ENCODE measurements at places on chromosomes 4 and X.

GRCh38 chr4:89661173-89661899, 175.6 kb downstream of the SNCA start:
- ATAC-seq, result no peak

- no peak for ATAC-seq
Measured at GRCh38 chr4:130659320-130659719, 1563.4 kb downstream of the C4orf33 start.

DNA sequence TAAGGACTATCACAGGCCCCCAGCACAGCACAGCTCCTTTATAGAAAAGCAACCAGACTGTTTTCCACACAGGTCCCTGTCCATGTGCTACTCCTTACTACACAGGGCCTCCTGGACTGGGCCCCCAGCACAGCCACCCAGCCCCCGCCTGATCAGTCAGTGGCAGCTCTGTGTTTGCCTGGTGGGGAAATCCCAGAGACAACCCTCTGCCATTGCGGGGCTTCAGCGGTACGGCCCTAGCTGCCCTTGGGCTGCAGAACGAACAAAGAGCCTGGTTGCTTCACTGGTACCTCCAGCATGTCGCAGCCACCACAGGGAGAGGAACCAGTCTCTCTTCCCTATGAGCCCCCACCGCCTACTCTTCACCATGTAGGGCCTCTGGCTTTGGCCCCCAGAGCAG, 30.7 kb downstream of the CBR4 start:
- ATAC-seq, result no peak

DNA sequence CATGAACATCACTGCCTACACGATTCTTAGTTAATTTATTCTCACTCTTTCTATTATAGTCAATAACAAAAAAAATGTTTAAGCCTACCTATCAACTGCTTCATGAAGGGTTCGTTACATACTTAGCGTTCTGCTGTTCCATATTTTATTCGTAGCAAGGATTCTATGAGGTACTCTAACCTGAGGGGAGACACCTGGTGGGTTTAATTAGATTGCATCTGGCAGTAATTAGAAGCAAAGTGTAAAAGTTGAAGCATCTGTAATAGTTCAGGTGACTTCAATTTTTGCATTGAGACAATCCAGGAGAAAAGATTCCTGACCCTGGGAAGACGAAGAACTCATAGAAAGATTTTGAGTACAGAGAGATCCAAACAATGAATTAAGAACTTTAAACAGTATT, 1655.8 kb upstream of the TENM3 start:
- no peak for ATAC-seq

DNA sequence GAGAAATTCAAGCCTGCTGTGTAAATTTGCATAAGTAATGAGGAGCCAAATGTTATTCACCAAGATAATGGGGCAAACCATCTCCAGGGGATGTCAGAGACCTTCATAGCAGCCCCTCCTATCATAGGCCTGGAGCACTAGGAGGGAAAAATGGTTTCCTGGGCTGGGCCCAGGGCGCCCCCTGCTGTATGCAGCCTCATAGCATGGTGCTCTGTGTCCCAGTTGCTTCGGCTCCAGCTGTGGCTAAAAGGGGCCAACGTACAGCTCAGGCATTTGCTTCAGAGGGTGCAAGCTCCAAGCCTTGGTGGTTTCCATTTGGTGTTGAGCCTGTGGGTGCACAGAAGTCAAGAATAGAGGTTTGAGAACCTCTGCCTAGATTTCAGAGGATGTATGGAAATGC, 859.3 kb downstream of the RPA4 start:
- no peak for ATAC-seq

Data from activated CD4-positive, CD25-positive, alpha-beta regulatory T cell treated with anti-CD3 and anti-CD28 coated beads, Interleukin-2, amount 50 U/mL, for 24 hours (primary cell).